Posterior cingulate gyrus (tissue), 11 donors: ENCODE measurements at places on chromosomes 5 and 9.

DNA sequence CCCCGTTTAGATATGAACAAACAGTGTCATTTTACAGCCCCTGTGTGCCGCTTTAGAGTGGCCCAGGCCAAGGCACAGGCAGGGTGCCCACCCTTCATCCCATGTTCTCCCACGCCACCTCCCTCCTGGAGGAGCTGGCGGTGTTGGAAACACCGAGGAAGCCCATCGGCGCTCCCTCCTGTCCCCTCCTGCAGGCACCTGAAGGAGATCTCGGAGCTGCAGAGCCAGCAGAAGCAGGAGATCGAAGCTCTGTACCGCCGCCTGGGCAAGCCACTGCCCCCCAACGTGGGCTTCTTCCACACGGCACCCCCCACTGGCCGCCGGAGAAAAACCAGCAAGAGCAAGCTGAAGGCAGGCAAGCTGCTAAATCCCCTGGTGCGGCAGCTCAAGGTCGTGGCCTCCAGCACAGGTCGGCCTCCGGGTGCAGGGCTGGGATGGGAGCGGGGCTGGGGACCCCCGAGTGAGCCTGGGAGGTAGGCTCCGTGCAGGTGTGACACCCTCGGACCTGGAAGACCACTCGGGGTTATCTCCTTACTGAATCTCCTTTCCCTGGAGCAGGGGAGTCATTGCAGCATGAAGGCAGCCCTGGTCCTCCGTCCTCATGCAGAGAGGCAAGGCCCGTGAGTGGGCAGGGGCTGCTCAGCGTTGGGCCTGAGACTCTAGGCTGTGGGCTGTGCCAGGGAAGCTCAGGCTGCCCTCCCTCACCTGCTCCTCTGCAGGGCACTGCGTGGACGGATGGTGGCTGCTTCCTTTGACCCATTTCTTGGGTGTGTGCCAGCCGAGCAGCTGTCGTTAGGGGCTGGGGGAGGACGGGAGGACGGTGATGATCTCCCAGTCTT lies 113.9 kb downstream of the WNK2 start:
- no peak for DNase-seq

DNA sequence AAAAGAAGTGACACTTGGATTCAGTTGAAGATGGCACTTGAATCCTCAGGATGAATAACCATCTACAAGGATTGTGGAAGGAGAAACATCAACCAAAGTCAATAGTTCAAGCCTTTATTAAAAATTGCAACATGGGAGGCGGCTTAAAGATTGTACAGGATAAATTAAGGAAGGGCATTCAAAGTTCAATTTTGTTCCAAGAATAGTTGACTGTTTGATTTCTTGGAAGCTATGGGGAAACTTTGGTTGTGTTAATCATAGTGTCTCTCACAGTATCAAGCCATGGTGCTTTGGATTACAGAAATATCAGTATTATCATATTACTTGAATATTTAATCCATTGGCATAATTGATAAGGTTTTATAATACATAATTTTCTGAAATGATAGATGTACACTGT lies 1844.3 kb downstream of the MAT2B start:
- DNase-seq, result no peak

DNA sequence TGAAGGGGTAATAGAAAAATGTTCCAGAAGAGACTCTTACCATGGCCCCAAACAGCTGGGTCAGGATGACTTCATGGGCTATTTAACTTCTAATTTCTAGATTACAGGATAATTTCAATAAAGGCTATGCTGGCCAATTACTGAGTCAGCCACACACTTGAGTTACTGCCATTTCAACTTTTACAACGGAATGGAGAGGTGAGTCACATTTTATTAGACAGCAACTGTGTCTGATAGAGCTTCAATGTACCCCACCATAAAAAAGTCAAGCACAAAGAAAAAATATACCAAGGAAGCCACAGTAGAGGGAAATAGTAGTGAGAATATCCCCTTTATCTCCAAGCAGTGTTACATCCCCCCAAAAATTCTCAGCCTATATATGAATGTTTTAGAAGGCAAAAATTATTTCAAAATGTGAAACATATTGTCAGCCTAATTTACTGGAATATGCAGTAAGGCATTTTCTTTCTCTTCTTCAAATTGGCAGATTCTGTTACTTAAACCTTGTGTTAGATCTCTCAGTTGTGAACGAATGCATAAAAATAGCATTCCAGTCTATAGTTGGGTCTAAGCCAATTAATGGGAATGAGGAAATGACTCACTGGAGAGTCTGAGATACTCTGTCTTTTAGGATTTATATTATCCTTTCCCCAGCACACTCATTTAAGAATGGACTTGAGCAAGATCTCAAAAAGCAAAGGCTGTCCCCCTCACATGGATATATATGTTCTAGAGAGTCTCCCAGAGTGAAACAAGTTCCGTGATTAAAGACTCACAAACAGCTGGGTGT lies 47.1 kb upstream of the RAI14 start:
- DNase-seq, result no peak

- no peak for DNase-seq
These were observed 141.4 kb downstream of the AOPEP start for GRCh38 chr9:94867842-94868312.

- peak; percentile 81 for DNase-seq
These were observed 13.7 kb downstream of the SYK start for GRCh38 chr9:90815183-90815943.

GRCh38 chr5:30581198-30581935 lies 612.1 kb upstream of the CDH6 start:
- no peak for DNase-seq

- DNase-seq, result no peak
These were observed 37.3 kb downstream of the ADAMTS2 start for GRCh38 chr5:179307931-179308471.

GRCh38 chr5:111201705-111202104 lies 22.5 kb upstream of the CAMK4 start:
- no peak for DNase-seq

DNA sequence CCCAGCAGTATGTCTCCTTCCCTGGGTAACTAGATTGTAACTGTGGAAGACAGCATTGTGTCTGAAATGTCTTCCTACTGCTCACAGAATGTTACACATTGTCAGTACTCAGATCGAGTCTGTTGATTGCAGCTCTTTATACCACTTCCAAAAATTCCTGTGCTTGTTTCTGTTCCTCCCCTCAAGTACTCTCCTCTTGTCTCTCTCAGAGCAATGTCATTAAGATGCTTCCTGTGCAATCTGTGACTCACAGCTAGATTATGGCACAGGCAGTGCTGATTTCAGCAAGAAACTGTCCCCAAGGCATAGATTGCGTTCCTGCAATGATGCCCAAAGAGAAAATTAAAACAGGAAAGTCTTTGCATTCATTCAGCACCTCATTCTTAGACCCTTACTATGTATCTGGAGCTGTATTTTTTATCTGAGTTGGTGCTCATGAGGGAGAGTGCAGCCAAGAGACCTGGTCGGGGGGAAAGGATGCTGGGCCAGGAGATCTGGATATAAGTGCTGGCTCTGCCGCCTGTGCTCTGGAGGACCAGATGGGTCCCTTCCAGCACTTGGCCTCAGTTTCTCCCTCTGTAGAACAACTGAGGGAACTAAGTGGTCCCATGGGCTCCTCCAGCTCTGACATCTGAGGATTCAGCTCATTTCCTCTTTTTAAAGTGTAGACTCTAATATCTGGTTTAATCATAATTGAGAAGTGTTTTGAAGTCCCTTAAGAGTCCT lies 40.8 kb upstream of the GNPDA1 start:
- DNase-seq, result no peak

DNA sequence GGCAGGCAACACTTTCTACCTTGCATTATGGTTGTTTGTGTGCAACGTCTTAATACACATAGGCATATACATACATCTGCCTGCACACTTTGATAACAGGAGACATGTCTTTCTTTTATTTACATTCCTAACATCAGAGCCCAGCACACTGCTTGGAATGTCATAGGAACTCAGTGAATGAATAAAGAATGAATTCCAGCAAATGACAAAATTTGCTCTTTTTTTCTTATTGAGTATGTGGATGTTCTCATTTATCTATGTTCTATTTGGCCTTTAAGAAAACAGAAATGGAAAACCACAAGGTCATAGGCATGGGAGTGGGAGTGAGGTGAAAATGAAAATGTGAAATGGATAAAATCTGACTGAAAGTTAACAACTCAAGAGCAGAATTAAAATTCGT lies 36.3 kb upstream of the PALM2AKAP2 start:
- no peak for DNase-seq
